ENCODE measurements at places on chromosomes 12 and 14.

DNA sequence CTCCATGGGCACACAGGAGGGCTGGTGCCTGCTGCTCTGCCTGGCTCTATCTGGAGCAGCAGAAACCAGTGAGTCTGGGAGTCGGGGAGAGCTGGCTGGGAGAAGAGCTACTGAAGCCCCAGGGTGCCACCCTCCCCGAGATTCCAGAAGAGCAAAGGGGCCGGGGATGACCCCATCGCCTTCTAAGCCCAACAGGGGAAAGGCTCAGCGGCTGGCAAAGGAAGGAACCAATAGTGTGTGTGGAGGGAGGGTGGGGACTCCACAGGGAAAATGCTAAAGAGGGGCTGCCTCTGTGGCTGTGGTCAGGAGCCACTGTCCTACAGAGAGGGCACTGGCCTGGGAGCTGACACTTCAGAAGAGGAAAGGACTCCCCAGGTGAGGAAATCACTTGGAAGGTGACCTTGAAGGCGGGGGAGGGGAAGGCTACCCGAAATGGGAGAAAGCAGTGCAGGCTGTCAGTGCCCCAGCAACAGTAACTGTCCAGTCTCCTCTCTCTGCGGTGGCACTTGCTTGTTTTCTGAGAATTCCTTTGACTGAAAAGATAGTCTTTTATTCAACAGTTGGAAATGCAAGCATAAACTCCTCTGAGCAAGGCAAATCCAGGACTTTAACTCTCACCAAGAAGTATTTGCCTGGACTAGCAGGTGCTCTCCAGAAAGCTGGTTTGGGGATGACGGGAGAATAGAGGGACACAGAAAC lies 552 bp downstream of the TAPBPL start:
- DNase-seq: no peak

- no peak for DNase-seq
Observed at GRCh38 chr12:131636940-131637750, 73.7 kb upstream of the SFSWAP start.

DNA sequence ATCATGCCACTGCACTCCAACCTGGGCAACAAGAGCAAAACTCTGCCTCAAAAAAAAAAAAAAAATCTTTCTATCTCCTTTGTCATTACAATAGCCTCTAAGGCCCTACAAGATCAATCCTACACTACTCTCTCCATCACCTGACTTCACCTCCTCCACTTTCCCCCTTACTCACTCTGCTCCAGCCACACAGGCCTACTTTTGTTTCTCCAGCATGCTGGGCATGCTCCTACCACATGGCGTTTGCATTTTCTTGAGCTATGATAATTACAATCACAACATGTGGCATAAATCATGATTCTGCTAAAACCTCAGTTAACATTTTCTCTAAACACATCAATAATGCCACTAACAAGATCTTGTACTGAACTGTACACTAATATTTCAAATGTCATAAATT lies 7.8 kb downstream of the PPP1R13B start:
- no peak for DNase-seq

DNA sequence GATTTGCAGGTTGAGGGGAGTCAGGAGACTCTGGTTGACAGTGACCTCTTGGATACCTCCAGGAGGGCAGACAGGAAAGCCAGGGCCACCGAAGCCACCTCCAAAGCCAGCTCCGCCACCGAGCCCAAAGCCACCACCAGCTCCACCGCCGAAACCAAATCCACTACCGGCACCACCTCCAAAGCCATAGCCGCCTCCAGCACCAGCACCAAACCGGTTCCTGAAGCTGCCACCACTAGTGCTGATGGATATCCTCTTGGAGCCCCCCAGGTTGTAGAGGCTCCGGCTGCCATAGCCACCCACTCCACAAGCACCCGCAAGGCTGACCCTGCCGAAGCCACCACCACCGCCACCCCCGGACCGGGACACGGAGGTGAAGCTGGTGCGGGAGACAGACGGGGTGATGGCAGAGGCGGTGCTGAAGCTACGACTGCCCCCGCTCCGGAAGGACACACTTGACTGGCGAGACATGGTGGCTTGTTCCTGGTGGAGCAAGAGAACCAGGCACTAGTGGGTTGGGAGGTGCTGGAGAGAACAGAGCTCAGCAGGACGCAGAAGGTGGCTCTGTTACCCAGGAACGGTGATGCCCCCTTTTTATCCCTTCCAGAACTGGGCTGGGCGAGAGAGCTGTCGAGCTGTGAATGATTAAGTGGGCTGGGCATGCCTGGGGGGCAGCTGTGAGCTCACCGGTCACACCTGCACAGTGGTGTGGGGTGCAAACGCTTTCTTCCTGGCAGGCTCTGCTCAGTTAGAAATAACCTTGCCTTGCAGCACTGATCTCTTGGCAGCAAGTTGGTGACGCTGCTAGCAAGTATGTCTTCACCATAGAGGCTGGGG lies at the start of gene KRT5:
TSS of gene KRT5 (minus strand) at position 569 of the 837 bp plus-strand sequence. CDS start at position 471, 98 bp downstream.
- DNase-seq: no peak

DNA sequence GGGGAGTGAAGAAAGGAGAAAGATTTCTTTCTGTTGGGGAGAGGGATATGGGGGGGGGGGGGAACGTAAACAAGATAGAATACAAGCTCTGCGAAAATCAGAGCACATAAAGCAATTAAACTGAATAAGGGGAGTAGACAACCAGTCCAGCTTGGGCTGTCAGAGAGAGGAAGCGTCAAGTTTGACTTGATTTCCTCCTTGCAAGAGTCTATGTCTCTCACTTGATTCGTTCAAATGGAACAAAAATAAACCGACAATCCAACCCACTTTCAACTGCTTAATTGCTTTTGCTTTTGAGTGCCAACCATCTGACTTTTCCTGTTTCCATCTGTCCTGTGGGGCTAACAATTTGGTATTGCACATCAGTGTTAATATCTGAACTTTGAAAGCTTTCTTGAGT lies 942 bp downstream of the SYT1 start:
- no peak for DNase-seq

DNA sequence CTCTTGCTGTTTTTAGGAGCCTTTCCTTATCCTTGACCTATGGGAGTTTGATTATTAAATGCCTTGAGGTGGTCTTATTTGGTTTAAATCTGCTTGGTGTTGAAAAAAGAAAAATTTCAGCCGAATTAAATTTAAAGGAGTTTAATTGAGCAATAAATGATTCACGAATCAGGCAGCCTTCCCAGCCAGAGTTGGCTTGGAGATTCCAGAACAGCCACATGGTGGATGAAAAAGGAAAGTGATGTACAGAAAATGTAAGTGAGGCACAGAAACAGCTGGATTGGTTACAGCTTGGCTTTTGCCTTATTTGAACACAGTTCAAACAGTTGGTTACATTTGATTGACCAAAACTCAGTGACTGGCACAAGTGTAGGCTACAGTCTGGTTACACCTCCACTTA lies 69.7 kb downstream of the WASHC3 start:
- no peak for DNase-seq

- DNase-seq: no peak
Observed at GRCh38 chr12:121628536-121628935, 2.2 kb downstream of the ORAI1 start.

GRCh38 chr14:22838631-22839041 lies 2.3 kb downstream of the MMP14 start:
- peak; percentile 64 for DNase-seq

DNA sequence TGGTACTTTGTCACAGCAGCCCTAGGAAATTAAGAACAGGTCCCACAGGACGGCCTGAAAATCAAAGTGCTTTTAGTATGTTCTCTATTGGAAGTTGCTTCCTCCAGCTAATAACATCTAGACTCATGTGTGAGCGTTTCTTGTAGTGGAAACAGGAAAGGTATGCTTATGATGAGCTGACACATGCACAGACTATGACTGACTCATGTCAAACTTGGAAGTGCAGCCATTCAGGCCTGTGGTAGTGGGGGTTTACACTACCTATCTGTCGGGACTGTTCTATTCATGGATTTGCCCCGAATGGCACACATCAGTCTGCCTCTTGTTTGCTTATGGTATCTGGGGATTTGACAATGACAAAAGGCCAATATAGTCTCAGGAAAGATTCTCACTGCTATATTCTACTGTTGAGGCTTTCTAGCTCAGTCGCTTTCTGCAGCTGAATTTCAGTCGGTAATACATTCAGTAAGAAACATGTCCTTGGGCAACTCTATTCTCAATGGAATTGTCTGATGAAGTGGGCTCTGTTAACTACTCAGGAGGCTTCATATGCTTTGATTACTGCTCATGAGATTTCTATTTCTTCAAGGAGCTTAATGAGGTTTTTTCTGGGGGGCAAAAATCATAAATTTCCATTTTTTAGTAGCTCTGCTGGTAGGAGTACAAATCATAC lies 270.3 kb upstream of the DAAM1 start:
- DNase-seq: peak; percentile 14

DNA sequence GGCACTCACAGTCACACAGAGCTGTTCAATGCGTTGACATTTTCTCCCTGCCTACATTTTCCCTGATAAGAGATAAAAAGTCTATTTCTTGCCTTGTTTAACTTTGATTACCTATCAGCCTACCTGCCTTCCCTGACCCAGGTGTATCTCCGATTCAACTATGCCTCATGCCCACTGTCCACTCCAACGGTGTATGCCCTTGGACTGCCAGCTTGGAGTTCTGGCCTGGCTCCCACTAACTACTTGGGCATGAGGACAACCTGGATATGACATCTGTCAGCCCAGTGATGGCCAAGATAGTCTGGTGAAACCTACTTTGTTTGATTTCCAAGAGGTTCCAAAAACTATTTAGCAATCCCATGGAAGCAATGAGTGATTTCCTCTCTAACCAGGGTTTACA lies 93.0 kb upstream of the PELI2 start:
- DNase-seq: no peak

GRCh38 chr14:20470603-20470901 lies 1.3 kb downstream of the PNP start:
- DNase-seq: no peak

- DNase-seq: no peak
Observed at GRCh38 chr14:34620839-34621238, 9.1 kb downstream of the SNX6 start.

DNA sequence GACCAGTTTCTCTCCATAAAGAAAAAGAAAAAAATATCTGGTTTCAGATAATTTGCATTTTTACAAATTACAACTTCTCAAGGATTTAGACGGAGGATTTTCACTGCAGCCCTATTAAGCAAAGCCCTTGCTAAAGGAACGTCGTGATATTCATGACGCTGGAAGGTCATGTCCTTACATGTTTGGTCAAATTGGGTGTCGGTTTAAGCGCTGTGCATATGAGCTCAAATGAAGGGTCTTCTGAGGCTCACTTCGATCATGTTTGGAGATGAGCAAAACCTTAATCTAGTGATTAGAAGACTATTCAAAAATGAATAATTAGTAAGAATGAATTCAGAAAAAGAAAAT lies 67.3 kb upstream of the USP15 start:
- no peak for DNase-seq

DNA sequence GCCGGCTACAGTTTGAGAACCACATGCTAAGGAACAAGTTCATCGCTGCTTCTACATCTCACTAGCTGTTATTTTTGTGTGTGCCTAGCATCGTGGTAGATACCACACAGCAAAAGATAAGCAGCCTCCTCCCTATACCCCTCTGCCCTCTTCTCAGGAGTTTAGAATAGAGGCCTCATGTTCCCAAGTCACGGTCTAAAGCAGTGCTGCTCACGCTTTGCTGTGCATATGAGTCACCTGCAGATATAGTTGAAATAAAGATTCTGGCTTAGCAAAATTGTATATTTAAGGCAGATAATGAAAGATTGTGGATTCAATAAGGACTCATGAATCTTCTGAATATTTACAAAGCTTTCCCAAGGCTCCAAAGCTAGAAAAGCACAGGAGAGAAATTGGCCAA lies 28.0 kb downstream of the PLEKHG7 start:
- DNase-seq: no peak

DNA sequence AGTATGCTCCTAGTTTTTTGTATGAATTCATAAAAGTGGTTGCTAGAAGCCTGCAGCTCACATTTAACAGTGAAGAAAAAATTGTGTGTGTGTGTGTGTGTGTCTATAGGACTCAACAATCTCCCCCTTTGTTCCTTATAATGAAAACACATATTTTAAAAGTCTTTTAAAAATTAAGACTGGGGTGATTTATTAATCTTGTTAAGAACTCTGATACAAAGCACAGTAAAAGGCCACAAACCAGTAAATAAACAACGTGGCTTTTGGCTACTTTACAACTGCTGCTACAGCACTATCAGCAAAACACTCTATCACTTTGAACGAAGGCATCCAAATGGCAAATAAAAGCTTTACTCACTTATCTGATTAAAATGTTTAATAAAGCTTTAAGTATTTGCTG lies 594 bp upstream of the VCPKMT start:
- DNase-seq: no peak

DNA sequence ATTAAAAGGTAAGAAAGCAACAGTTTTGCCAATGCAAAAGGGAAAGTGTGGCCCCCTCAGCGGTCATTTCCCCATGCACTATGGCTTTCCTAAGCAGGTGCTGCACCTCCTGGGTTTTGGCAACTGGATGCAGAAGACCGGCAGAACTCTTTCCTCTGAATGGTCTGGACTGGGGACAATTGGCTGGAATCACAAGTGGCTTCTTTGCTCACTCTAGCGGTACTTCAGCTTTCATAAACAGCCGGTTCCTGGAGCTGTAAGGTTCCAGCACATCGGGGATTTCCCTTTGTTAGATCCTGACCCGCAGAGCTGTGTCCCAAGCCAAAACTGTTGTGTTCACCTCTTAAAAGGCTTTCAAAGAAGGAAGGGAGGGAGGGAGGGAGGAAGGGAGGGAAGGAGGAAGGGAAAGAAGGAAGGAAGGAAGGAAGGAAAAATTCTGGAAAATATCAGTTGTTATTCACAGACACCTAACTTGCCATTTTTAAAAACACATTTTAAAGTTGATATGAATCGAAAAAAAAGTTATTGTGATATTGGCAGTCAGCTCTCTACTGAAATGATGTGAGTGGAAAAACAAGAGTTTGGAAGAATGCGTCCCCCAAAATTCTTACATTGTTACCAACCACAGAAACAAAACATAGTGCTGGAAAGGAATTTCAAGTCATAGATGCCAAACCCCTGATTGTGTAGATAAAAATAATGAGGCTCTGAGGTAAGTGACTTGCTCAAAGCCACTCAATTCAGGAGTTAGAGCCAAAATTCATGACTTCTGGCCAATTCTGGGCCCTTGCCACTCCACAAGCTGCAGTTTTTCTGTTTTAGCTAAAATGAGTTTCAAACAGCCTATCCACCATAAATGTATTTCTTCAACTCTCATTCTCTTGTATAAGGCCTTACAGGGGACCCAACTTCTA lies 220.6 kb upstream of the HMGA2 start:
- peak; percentile 58 for DNase-seq
